ENCODE measurements at places on chromosomes 5 and 9. TPM values are rescaled to one million over a fixed set of nuclear protein-coding genes. Genes with fewer than 3 reads are reported as not detected.

DNA sequence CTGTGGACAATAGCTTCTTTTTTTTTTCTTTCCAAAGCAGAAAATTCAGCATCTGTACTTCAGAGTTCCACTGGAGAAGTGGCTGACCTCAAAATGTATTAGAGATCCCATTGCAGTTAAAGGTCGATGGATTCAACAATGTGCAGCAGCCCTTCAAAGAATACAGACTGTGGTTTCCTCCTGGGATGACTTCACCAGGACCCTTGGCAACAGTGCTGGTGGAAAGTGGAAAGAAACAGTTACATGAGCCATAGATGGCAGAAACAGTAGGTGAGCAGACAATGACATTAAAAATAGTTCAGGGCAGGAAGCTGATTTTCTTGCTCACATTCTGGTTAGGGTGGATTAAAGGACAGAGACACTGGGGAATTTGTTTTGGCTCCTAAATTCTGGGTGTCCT is 62.4 kb downstream of the SLC28A3 start:
- DNase-seq: no peak

DNA sequence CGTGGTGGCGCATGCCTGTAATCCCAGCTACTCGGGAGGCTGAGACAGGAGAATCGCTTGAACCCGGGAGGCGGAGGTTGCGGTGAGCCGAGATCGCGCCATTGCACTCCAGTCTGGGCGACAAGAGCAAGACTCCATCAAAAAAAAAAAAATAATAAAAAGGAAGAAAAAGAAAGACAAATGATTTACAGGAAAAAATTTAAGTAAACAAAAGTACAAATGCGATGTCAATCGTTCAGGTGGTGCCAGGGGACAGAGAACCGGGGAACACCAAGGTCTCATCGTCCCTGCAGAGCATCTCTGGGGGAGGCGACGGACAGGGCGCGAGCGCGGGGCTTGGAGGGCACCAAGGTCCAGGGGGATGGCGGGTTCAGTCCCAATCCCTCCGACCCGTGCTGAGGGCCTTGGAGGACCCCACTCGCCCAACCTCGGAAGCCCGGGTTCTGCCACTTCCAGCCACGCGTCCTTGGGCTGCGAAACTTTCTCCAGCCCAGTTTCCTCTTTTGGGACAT is 607 bp upstream of the HNRNPAB start:
- DNase-seq: no peak

GRCh38 chr5:136453986-136454758 is 88.8 kb upstream of the TRPC7 start:
- no peak for DNase-seq

DNA sequence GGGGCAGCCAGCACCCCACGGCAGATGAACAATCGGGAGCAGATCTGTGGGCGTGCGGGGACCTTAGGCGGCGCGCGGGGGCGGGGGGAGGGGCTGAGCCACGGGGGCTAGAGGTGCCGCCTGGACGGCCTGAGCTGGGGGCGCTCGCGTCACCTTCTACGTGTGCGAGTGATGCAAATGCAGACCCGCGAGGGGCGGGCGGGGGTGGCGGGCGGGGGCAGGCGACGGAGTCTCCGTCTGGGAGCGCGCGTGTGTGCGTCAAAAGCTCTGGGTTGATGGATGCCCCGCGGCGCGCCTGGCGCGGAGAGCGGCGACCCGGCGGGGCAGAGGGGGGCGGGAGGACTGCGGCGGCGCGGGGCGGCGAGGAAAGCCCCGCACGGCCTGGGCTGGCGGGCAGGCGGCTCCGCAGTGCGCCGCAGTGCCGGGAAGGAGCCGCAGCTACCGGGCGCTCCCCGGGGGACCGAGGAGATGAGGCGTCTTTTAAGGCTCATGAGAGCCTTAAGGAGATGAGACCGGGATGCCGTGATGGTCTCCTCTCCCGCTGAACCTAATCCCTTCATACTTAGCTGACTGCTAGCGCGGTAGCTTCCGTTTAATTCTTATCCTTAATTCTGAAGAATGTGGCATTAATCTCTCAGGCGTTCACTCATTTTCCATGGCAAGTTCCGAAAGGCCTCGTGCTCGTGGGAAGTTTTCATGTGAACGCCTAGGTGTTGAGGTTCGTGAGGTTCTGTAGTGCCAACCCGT is 1.5 kb downstream of the SV2C start:
- DNase-seq: no peak

DNA sequence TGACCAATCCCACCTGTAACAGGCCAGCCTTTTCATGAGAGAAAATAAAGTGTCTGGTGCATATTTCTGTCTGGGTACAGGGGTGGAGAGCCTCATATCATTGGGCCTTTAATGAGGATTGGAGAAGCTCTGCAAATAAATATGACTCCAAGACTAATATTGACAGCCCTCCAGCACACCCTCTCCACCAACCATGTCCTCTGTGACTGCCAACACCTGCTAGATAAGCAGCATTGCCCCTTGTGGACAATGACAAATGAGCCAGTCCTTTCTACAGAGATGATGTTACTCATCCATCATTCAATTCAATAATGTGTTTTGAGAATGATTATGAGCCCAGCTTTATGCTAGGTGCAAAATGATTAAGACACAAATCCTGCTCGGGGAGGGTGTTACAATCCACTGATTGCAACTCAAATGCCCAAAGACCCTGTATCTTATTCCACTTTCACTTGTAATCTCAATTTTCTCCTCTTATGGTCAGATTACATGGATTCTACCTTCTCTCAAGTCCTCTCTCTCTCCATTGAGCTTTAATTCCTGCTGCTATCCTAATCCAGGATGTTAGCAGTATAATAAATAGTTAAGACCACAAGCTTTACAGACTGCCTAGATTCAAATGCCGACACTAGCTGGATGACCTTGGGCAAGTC is 2.1 kb upstream of the GFRA3 start:
- DNase-seq: no peak

- no peak for DNase-seq
Observed at GRCh38 chr5:159912033-159912800, 4.1 kb upstream of the ADRA1B start.

DNA sequence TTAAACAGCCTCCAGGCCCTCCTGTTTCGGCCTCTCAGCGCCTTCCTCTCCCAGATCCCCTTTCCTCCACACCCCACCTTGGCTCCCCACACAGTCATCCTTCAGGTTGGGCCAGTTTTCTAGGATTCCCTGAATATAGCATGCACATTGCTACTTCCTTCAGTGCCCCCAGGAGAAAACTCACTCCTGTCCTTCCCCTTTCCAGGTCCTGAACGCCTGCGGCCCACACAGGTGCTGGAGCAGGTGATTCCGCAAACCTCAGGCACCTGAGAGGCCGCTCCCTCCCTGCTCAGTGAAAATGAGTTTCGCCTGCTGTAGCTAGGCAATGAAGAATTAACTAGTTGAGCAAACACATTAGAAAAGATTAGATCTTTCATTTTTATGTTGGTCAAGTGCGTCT is 185.0 kb downstream of the MED10 start:
- no peak for DNase-seq

DNA sequence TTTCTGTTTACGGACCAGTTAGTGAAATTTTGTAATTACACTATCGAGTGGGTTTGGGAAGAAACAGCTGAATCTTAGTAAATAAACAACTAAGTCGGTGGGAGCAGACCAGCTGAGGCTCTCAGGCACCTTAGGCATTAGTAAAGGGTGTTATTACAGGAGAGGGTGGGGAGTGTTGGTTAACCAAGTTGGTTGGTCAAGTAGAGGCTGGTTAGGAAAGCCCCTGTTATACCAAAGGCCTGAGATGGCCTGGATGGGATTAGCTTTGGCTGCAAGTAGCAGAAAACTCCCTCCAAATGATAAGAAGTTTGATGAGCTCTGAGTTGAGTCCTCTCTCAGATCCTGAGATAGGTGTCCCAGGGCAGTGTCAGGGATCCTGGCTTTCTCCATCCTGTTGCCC is 81.3 kb downstream of the PPARGC1B start:
- no peak for DNase-seq

DNA sequence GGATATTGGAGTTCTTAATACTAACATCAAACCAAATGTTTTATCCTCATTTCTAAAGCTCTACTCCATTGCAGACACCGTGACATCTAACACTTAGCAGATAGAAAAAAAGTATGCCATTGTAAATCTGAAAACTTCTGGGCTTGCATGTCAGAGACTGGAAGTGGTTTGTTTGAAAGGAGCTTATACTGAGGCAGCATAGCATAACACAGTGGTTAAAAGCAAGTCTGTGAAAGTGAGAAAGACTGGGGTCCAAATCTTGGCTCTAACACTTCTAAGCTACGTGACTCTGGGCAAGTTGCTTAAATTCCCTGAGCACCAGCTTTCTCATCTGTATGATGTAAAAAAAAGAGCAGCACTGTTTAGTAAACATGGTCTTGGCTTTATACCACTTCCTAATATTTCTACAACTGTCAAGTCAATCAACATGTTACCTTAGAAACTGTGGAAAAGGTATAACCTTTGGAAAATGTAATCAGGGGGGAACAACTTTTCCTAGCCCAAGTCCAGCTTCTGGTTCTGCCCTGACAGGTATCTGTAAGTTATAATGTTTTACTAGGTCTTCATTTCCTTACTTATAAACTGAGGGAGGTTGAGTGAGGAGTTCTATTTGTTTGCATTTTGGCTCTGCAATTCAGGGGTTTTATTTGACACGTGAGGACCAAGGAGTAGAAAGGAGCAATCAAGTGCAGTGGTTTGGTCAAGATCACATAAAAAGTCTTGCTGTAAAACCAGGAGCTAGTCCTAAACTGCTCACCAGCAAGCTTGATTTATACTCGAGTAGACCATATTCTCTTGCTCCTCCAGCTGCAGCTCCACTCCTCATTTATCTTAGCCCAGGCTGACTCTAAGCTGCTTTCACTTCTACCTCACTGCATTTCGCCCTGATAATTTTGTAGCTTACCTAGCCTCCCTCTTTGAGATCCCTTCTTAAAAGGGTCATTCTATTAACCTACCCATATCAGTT is 541.0 kb downstream of the RAB3C start:
- no peak for DNase-seq

DNA sequence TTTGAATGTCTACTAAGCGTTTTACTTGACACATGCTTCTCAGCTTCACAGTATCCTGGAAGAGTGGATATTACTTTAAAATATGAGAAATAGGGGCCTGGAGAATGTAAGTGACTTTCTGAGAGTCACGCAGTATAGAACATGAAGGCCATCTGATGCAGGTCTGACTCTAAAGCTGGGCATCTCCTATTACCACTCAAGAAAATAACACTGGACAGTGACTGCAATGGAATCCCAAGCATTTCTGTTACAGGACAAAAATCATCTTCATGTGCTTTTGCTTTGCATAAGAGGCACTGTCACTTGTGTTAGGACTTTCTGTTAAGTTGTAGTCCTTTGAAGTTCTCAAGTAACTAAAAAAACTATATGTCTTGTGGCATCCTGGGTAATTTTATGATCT is 335.5 kb downstream of the FBXL7 start:
- no peak for DNase-seq

DNA sequence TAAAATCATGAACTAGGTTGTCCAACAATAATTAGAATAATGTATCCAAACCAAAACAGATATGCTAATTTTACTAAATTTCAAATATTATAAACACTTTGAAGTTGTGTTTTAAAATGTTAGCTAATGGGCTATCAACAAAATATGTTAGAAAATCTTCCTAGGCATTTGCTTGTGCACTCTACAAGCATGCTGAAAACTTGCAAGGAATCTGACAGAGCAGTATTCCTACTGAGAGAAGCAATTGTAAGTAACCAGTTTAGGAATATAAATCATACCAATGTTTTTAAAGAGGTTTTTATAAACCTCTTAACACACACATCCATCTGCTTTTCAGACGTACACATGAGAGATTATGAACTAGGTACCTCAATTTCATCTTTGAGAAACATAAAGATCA is 228.4 kb upstream of the TBCA start:
- DNase-seq: no peak

DNA sequence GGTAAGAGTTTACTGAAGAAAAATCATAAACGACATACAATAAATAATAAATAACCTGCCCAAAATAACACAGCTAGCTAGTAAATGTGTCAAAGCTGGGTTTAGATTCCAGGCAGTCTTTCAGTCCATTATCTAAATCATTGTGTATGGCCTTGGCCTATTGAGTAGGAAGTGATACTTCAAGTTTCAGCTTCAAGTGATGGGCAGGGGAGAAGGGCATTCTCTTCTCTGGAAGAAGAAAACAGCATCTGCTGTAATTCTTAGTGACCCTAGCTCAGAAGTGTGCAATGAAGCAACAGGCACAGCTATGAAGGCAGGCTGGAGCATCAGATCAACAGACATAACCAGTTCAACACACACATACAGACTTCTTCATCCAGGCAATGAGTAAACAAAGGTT is 42.5 kb downstream of the FNIP1 start:
- no peak for DNase-seq

- no peak for DNase-seq
Observed at GRCh38 chr9:27184556-27185351, 75.7 kb downstream of the TEK start.

GRCh38 chr9:112863746-112864145 is 26.9 kb downstream of the SLC46A2 start:
- DNase-seq: no peak

DNA sequence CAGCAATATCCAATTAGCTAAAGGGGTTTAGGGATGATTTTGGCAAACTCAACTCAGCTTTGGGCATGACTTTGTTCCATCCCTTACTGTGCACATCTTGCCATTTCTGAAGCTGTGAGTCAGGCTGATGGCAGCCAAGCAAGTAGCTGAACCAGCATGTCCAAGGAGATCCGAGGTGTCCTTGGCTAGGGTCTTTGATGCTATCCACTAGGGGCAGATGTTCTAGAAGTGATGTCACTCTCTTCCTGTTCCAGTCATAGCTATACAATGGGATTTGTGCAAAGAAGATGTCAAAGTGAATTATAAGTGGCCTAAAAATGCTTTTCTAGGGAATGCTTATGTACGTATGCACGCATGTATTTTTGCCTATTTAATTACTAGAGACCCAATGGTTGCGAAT is 160.8 kb upstream of the PAPPA start:
- no peak for DNase-seq

- no peak for DNase-seq
Observed at GRCh38 chr9:114925039-114925438, 5.4 kb downstream of the TNFSF8 start.

- no peak for DNase-seq
Observed at GRCh38 chr9:17519761-17520160, 59.1 kb upstream of the SH3GL2 start.

- DNase-seq: no peak
Observed at GRCh38 chr9:33884856-33885701, 68.1 kb downstream of the UBE2R2 start.

GRCh38 chr5:38274370-38274769 is 16.0 kb downstream of the EGFLAM start:
- no peak for DNase-seq

Gene TRUB2
- 35.5 TPM for total RNA-seq

Gene CDC20B
- not detected for total RNA-seq

Gene FOXE1
- not detected for total RNA-seq

Gene TBC1D9B
- total RNA-seq: 29.6 TPM

Gene HEXB
- 83.6 TPM for total RNA-seq

Gene ENHO
- total RNA-seq: 0.48 TPM

Gene INSL4
- total RNA-seq: not detected

Gene GNPDA1
- 22.7 TPM for total RNA-seq

Gene FBN2
- 23.5 TPM for total RNA-seq

Gene ADRB2
- total RNA-seq: 5.6 TPM

Gene POLR1E
- total RNA-seq: 10.2 TPM

Gene SLC6A18
- total RNA-seq: not detected

Gene MZB1
- 0.70 TPM for total RNA-seq

Data from Right ventricle myocardium superior (tissue), 1 donor.